ENCODE measurements at places on chromosomes 5 and 9.

DNA sequence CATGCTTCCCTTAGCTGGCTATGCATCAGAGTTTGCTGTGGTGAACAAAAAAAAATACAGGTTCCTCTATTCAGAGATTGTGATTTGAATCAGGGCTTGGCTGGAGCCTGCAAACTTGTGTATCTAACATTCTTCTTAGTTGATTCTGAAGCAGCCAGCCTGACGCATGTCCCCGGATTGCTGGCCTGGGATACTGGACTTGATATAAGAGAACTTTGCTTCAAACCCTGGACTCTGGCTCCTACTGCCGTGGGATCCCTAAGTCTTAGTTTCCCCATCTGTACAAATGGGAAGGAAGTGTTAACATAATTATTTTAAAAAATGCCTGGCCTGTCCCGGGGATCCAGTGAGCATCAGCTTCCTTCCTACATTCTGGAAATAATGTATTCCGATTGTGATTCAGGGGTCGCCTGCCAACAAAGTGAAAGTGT is 292.8 kb downstream of the ARHGEF28 start:
- DNase-seq, result no peak

DNA sequence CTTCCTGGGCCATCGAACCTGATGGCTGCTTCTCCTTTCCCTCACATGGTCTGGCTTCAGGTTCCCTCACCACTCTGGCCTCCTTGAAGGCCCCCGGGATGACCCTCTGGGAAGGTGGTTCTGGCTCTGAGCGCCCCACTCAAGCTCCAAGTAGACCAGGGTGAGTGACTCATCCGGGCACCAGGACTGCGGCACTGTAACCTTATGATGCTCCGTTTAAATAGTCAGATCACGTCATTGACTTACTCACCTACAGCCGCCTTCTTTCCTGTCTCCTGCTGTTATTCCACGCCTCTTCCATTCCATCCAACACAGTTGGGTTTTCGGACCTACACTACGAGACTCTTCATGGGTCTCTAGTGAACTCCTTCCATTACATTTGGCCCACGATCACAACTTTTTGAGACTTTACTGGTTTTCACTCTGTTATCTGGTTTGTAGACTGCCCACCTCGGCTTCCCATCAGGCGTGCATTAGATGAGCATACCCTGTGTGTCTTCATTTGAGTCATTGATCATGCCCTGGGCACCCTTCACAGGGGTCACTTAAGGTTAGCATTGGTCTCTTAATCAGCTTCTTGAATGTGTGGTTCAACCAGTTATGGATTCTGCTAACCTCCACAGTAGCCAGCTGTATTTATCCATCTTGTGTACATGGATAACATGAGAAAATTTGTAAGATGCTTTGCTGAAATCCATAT is 138.8 kb upstream of the LMX1B start:
- DNase-seq, result no peak

DNA sequence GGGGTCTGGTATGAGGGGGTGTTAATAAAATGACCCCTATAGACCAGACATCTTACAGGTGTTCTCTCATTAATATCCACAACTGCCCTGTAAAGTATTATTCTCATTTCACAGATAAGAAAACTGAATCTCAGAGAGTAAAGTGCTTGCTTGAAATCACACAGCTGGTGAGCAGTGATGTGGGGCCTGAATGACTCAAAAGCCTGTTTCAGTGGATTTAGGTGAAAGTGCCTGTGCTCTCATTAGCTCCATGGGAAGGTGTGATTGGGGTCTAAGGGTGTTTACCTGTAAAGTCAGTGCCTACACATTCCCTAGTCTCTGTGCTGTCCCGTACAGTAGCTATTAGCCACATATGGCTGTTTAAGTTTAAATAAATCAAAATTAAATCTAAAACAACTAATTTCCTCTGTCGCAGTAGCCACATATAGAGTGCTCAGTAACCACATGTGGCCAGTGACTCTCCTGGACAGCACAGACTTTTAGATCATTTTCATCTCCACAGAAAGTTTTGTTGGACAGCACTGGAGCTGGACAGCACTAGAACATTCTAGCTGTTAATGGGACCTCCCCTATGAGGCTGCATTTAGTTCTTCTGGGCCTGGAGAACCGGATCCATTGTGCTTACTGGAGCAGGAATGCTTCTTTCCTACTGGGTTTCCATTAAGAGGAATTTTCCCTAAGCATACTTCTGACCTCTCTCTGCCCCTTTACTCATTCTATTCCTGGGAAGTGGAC is 52.5 kb upstream of the SEMA6A start:
- no peak for DNase-seq

- no peak for DNase-seq
Measured at GRCh38 chr9:5863092-5863746, 27.5 kb upstream of the MLANA start.

GRCh38 chr9:84991514-84991870 is 322.0 kb downstream of the NTRK2 start:
- no peak for DNase-seq

DNA sequence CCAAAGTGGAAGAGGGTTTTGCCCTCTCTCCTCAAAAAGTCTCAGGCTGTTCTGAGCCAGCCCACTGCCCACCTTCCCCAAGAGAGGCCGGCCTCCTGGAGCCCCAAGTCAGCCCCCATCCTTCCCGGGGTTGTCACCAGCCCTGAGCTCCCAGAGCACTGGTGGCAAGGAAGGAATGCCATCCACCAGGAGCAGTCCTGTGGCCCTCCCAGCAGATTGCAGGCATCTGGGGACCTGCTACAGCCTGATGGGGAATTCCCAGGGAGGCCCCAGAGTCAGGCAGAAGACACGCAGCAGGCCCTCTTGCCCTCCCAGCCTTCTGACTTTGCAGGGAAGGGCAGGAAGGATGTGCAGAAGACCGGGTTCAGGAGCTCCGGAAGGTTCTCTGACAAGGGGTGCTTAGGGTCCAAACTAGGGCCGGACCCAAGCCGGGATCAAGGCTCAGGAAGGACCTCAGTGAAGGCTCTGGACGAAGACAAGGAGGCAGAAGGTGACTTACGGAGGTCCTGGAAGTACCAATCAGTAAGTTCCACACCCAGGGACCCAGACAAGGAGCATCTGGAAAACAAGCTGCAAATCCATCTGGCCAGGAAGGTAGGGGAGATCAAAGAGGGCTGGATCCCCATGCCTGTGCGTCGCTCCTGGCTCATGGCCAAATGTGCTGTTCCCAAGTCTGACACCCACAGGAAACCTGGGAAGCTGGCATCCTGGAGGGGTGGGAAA is 3.7 kb downstream of the SPATA31E1 start:
- no peak for DNase-seq

DNA sequence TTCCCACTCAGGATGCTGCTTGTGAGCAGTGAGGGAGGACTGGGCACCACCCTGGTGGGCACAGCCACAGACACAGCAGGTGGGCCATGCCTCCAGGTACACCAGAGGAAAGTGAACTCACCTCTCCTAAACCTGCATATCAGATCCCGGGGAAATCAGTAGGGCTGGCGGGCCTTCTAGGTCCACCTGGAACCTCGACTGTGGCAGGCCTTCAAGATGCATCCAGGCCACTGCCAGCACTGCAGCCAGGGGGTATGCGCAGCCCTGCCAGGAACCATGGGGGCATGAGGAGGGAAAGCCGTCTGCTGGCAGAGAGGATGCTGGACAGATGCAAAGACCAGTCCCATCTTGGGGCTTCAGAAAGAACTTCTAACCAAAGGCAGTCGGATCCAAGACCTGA is 270.6 kb upstream of the IRX4 start:
- no peak for DNase-seq

- DNase-seq, result no peak
Measured at GRCh38 chr5:130074820-130075219, 170.6 kb downstream of the CHSY3 start.

GRCh38 chr5:173055722-173055982 is 500 bp upstream of the CREBRF start:
- no peak for DNase-seq

- no peak for DNase-seq
Measured at GRCh38 chr5:148499452-148499851, 115.7 kb downstream of the FBXO38 start.

GRCh38 chr5:42952578-42952974 is 87.5 kb downstream of the ANXA2R start:
- no peak for DNase-seq

DNA sequence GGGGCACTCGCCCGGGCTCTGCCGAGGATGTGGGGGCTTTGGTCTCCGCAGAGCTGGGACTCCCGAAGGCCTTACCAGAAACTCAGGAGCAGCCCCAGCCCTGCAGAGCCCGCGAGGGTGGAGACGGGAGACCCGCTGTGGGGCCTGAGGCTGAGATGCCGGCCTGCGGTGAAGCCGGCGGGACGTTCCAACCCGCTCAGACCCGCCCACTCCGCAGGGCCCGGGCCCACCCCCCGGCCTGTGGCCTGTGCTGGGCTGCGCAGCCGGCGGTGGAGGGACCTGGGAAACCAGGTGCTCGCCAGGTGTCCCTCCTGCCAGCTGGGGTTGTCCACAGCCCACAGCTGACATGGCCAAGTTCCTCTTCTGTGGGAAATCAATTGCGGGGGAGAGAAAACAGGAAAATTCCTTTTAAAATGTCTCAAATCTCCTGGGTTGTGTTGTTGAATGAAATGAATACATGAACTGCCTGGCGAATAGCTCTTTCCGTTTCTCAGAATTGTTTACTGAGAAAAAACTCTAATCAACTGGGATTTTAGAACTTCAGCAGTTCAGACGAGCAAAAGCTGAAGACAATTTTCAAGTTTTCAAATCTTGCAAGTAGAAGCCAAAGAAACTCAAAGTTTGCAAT is 49.0 kb upstream of the IRX4 start:
- DNase-seq, result no peak

DNA sequence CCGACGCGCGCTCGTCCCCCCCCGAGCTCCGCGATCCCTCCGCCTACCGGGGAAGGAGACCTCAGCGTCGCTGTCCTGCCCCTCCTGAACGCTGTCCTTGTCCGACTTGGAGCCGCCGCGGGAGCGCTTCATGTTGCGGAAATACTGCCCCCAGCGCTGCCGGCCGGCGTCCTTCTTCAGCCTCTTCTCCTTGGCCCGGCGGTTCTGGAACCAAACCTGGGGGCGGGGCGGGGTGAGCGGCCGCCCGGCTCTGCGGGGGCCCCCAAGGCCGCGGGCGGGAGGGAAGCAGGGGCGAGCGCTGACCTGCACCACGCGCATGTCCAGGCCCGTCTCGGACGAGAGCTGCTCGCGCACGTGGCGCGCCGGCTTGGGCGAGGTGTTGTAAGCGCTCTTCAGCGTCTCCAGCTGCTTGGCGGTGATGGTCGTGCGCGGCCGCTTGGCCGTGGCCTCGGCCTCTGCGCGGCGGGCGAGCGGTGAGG is 6.3 kb downstream of the LHX3 start:
- no peak for DNase-seq

- no peak for DNase-seq
Measured at GRCh38 chr5:9067154-9067553, 478.7 kb downstream of the SEMA5A start.

DNA sequence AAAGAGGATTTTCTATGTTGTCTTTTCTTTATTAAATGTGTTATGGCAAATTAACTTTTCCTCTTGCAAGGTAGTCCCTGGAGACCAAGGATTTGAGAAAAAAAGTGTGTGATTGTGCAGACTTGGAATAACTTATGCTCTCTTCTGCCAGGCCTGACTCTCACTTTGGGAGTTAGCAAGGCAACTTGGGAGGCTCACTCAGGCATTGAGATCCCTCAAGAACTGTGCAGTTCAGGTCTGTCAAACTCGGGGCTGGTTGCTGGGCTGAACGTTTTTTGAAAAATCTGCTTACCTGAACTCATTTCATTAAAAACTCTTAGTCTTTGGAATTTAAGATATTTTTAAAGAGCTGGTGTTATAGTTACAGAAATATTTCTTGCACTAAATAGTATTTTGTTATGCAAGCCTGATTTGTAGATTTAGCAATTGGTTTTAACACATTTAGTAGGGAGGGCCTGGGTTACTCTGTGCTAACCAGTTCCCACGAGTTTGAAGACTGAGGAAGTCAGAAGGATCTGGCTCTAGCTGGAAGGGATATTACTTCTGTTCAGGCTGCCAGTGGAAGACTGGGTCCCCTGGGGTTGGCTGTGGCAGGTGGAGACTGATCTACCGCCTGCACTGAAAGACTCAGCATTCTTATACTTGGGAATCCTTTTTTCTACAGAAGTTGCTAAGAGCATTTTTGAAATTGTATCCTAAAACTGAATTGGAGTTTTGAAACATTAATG is 150.4 kb upstream of the PCSK5 start:
- DNase-seq, result no peak

DNA sequence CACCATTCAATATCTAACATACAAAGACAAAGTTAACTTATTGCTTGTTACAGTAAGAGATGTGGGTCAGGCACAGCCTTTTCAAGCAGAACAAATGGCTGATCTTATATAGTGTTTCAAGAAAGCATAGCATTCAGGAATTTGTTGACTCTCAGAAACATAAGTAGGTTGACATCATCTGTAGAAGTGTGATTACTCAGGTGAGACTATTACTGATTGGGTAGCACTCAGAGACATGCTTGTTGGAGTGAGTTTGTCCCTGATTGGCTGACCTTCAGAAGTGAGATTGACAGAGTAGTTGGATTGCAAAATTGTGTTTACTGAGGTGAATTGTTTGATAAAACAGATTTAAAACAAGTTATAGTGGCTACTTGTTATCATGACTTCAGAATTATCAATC is 30.7 kb upstream of the TNPO1 start:
- no peak for DNase-seq

GRCh38 chr9:81382281-81382680 is 307.1 kb downstream of the TLE1 start:
- DNase-seq, result no peak

- no peak for DNase-seq
Measured at GRCh38 chr5:33612386-33612785, 171.6 kb downstream of the TARS1 start.

GRCh38 chr5:16975950-16976624 is 40.0 kb upstream of the MYO10 start:
- DNase-seq, result no peak

DNA sequence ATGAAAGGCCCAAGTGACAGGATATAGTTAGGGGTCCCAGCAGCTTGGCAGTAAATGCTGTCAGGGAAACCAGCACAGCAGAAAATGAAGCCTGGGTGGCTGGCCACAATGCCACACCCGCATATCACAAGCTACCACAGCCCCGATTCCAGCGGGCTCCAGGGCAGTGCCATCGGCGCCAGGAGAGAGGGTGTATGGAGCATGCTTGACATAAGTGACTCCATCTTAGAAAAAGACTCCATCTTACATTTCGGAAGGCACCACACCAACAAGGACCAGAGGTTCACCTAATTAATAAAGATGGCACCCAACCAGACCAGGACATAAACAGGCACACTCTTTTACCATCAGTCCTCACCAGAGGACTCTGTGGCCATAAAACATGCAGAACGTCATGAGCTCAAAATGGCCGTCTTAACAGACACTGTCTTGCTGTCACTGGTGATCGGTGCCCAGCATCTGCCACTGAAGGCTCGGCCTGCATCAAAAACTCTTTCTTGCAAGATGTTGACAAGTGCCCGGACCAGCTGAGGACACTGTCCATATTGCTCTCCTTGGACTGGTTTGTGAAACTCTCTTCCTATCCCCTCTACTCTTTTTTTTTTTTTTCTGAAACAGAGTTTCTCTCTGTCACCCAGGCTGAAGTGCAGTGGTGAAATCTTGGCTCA is 67.4 kb upstream of the SPIN1 start:
- no peak for DNase-seq

DNA sequence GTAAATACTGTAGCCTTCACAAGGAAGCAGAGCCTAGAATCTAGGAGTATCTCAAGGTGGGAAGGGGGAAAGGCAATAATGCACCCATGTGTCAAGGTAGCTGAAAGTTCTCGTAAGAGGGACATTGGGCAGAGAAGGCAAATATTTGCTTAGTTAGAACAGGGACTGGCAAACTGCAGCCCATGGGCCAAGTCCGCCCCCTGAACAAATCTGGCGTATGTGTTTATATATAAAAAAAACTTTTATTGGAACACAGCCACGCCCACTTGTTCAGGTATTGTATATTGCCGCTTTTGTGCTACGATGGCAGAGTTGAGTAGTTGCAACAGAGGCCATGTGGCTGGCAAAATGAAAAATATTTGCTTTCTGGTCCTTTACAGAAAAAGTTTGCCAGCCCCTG is 16.1 kb downstream of the KCNN2 start:
- DNase-seq, result no peak
